ENCODE measurements at places on chromosomes 13 and 19.

- H3K27ac ChIP-seq = no peak overlapping the region
- no peaks in the 10 kb centered on the region for H3K27me3 ChIP-seq
- H3K4me3 ChIP-seq = no peak overlapping the region
Observed at GRCh38 chr19:32130332-32130731, 215.1 kb upstream of the ZNF507 start.

DNA sequence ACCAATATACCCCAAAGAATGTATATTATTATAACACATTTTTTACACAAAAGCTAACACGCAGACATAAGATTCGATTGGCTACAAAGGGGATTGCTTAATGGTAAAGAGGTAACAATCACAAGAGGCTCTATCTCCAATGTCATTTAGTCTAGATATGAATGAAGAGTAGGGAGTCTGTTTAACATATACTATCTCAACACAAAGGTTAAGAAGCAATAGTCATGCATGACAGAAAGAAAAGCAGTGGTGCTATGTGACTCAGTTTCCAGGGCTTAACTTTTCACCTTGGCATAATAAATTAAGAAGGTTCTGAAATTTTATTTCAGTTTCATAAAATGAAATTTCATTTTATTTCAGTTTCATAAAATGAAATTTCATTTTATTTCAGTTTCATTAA lies 33.3 kb downstream of the UFM1 start:
- no peak for DNase-seq
- H3K36me3 ChIP-seq = no peaks in the 10 kb centered on the region
- no peaks in the 10 kb centered on the region for H3K27me3 ChIP-seq
- no peaks in the 10 kb centered on the region for H3K4me1 ChIP-seq
- H3K4me3 ChIP-seq = no peak overlapping the region

- H3K4me1 ChIP-seq = no peaks in the 10 kb centered on the region
- no peak overlapping the region for H3K27ac ChIP-seq
- no peak overlapping the region for H3K4me3 ChIP-seq
- peak; percentile 72 for DNase-seq
Observed at GRCh38 chr19:49983645-49984229, 22.8 kb upstream of the SIGLEC11 start.

DNA sequence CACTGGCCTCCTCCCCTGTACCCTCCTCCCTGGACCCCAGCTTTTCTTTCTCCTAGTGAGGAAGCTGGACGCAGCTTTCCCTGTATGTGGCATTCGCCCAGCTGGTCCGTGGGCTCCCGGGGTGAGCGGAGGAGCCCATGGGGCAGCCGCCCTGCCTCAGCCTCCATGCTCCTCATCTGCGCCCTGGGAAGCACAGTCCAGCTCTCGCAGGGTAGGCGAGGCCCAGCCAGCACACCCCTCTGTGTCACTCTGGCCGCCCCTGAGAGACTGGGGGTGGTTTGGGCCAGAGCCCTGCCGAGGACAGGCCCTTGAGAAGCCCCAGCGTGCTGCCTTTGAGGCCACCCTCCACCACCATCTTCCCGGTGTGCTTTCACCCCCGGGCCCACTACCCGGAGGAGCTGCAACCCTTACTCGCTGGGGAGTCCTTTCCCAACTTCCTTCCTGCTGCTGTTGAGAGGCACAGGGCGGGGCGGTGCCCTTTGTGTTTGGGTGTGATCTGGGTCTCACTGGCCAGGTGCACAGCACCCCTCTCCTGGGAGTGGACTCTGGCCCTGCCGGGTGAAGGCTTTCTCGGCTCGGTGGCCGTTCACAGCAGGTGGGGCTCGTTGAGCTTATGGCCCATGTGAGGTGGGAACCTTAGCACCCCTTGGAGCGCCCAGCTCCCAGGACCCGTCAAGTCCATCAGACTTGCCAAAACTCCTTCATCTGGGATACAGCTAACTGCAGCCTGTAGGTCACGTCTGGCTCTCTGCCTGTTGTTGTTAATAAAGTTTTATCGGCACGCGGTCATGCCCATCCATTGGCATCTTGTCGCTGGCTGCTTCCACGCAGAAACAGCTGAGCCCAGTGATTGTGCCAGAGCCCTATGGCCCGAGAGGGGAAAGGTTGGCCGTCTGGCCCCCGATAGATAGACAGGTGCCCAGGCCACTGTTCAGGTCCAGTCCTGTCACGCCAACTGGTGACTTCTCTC lies 3.2 kb downstream of the NCLN start:
- H3K36me3 ChIP-seq = no peaks in the 10 kb centered on the region
- no peak for DNase-seq
- no peak overlapping the region for H3K4me3 ChIP-seq
- H3K27ac ChIP-seq = no peak overlapping the region

DNA sequence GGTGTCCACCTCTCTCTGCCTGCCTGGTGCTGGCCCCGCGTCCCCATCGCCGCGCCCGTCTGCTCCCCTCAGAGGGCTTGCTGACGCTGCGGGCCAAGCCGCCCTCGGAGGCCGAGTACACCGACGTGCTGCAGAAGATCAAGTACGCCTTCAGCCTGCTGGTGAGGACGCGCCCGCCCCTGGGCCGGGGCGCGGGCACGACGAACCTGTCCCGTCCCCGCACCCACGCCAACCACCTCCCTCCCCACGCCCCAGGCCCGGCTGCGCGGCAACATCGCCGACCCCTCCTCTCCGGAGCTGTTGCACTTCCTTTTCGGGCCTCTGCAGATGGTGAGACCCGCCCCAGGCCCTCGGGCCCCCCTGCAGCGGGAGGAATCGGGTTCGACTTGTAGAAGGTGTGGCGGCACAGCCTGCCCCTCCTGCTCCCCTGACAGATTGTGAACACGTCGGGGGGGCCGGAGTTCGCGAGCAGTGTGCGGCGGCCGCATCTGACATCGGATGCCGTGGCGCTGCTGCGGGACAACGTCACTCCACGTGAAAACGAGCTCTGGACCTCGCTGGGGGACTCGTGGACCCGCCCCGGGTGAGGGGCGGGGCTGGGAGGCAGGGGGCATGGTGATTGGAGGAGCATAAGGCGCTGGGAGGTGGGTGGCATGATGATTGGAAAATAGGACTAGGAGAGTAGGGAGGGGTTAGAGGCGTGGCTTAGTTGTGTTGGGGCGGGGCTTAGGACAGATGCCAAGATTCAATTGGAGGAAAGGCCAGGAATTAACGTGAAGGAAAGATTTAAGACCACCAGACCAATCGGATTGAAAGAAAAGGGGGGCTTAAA lies 6.6 kb downstream of the EPS8L1 start:
- peak overlapping the region; percentile 53 for H3K4me3 ChIP-seq
- no peaks in the 10 kb centered on the region for H3K36me3 ChIP-seq
- H3K27ac ChIP-seq = no peak overlapping the region
- peak; percentile 30 for DNase-seq
- no peaks in the 10 kb centered on the region for H3K27me3 ChIP-seq
- H3K4me1 ChIP-seq = peaks cover 14% of the 10 kb centered on the region

- no peaks in the 10 kb centered on the region for H3K36me3 ChIP-seq
- H3K27me3 ChIP-seq = no peaks in the 10 kb centered on the region
- H3K27ac ChIP-seq = no peak overlapping the region
- no peak for DNase-seq
Observed at GRCh38 chr13:107217251-107217650, 649.3 kb upstream of the ARGLU1 start.

- peak overlapping the region; percentile 53 for H3K4me3 ChIP-seq
- H3K4me1 ChIP-seq = peaks cover 60% of the 10 kb centered on the region
- no peaks in the 10 kb centered on the region for H3K27me3 ChIP-seq
- peaks cover 30% of the 10 kb centered on the region for H3K36me3 ChIP-seq
- peak overlapping the region; percentile 93 for H3K27ac ChIP-seq
Observed at GRCh38 chr19:2239771-2240770, 3.4 kb downstream of the SF3A2 start.

DNA sequence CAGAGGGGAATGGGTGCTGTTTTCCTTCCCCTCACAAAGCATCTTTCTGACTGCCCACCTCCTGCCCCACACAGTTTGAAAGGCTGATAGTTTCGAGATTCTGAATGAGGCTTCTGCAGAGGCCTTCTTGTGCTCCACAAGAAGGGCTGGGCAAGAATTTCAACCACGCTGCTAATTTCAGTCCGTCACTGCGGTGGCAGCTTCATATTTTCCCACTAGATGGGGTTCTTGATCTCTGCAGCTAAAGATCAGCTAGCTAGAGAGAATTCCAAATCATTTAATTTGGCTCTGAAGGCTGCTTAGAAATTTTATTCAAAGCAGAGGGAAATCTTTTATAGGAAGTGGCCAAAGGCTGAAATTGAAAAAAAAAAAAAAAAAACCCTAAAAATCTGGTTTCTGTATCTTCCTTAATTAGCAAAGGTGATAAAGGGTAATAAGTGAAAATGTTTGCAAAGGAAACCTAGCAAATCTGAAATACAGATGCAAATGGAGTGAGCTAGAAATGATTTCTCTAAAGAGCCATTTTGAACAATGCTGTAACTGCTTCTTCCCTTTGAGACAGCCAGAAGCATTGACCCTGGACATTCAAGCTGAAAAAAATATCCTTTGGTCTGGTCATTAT lies 38.0 kb upstream of the C13orf42 start:
- H3K4me3 ChIP-seq = no peak overlapping the region
- H3K36me3 ChIP-seq = no peaks in the 10 kb centered on the region
- DNase-seq = no peak
- H3K27ac ChIP-seq = no peak overlapping the region

DNA sequence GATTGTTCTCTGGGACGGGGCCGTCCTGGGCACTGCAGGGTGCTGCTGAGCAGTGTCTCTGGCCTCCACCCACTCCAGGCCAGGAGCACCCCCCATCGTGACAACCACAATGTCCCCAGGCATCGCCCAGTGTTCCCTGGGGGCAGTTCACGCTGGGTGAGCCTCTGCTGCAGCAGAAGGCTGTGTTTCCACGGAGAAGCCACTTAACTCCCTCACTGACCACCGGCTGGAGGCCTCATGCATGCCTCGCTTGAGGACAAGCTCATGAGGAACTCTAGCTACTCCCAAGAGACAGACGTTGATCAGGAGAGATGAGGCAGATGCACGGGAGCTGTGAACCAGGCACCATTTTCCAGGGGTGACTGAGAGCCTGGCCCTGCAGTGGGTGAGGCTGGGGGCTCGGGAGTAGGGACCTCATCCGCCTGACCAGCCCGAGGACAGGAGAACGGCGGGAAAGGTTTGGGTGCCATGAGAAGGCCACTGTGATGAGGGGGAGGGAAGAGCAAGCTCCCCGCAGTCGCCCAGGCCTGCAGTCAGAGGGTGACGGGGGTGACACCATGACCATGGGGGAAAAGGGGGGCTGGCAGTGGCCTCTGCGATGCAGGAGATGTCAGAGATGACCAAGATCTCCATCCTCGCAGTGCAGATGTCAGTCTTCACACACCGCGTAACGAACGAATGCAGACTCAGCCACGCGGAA lies 5.1 kb downstream of the SLC39A3 start:
- H3K27me3 ChIP-seq = no peaks in the 10 kb centered on the region
- H3K4me1 ChIP-seq = peaks cover 7% of the 10 kb centered on the region
- no peak overlapping the region for H3K27ac ChIP-seq
- H3K4me3 ChIP-seq = no peak overlapping the region
- DNase-seq = no peak
- no peaks in the 10 kb centered on the region for H3K36me3 ChIP-seq

DNA sequence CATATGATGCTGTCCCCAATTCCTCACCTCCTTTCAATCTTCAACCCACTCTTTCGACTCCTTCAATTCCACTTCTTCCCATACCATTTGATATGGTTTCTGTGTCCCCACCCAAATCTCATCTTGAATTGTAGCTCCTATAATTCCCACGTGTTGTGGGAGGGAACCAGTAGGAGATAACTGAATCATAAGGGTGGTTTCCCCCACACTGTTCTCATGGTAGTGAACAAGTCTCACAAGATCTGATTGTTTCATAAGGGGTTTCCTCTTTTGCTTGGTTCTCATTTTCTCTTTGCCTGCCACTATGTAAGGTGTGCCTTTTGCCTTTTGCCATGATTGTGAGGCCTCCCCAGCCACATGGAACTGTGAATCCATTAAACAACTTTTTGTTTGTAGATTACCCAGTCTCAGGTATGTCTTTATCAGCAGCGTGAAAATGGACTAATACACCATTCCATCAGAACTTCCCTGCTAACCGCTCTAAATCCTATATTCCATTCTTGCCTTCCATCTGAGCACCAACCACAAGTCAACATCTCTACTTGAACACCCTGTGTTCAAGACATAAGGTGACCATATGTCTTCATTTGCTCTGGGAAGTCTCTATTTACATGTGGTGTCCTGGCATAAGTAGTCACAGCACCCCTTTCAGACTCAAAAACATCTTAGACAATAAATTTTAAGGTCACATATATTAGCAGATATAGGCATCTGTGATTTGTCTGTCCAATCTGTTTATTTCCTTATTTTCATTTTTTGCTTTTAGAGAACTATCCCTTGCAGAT lies 122.9 kb downstream of the TSHZ3 start:
- no peak for DNase-seq
- H3K27ac ChIP-seq = no peak overlapping the region
- H3K36me3 ChIP-seq = no peaks in the 10 kb centered on the region
- H3K4me1 ChIP-seq = no peaks in the 10 kb centered on the region
- no peaks in the 10 kb centered on the region for H3K27me3 ChIP-seq

- H3K27ac ChIP-seq = no peak overlapping the region
- no peak overlapping the region for H3K4me3 ChIP-seq
- no peaks in the 10 kb centered on the region for H3K27me3 ChIP-seq
- H3K4me1 ChIP-seq = peaks cover 4% of the 10 kb centered on the region
Observed at GRCh38 chr19:58007285-58007684, 4.7 kb upstream of the ZNF606 start.

GRCh38 chr19:20237773-20238623 lies 71.0 kb downstream of the ZNF486 start:
- peak overlapping the region; percentile 71 for H3K4me3 ChIP-seq
- no peaks in the 10 kb centered on the region for H3K27me3 ChIP-seq
- H3K4me1 ChIP-seq = no peaks in the 10 kb centered on the region
- peak overlapping the region; percentile 63 for H3K27ac ChIP-seq
- DNase-seq = peak; percentile 84

GRCh38 chr19:40320558-40320935 lies 27.6 kb downstream of the C19orf47 start:
- H3K4me1 ChIP-seq = no peaks in the 10 kb centered on the region
- H3K4me3 ChIP-seq = no peak overlapping the region
- H3K27ac ChIP-seq = no peak overlapping the region
- H3K27me3 ChIP-seq = no peaks in the 10 kb centered on the region

DNA sequence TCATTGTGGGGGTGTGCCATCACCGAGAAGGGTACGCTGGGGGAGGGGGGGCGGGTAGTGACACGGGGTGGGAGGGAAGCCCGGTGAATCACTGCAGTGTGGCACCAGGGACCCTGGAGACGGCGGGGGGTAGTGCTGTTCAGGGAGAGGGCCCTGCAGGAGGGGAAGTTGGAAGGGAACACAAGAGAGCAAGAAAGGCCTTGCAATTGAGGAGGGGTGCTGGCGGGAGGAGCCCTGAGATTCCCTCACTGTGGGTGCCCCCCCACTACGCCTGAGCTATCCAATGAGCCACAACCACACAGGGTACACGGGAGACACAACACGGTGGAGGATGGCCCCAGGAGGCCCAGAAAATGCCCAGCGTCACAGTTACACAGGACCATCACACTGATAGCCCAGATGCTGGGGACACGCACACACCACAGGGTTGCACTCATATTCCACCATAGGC lies 516 bp upstream of the ATP1A3 start:
- H3K4me3 ChIP-seq = peak overlapping the region; percentile 74
- H3K4me1 ChIP-seq = peaks cover 6% of the 10 kb centered on the region
- peaks cover 3% of the 10 kb centered on the region for H3K27me3 ChIP-seq

Data from naive thymus-derived CD4-positive, alpha-beta T cell (primary cell).